ENCODE measurements at places on chromosomes 5 and 9.

GRCh38 chr9:72044095-72044494 is 16.3 kb downstream of the C9orf57 start:
- DNase-seq = no peak

DNA sequence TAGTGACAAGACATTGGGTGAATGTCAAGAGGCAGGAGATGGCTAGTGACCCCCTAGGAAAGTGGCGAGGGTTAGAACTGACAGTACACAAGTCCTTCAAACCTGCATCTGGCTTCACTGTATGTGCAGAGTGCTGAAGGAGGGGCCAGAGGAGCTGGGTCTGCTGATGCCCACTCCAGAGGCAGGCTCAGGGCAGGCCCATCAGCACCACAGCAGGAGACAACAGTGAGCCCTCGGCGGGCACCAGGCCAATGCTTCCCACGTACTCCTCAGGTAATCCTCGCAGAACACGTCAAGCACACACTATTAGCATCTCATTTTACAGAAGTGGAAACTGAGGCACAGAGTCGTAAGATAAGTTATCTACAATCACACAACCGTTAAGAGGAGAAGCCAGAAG is 76.1 kb upstream of the SH3PXD2B start:
- DNase-seq = no peak

GRCh38 chr5:2746561-2747032 is 4.9 kb downstream of the IRX2 start:
- DNase-seq = no peak

- DNase-seq = no peak
These were observed 100.8 kb upstream of the TBCA start for GRCh38 chr5:77876862-77877502.

DNA sequence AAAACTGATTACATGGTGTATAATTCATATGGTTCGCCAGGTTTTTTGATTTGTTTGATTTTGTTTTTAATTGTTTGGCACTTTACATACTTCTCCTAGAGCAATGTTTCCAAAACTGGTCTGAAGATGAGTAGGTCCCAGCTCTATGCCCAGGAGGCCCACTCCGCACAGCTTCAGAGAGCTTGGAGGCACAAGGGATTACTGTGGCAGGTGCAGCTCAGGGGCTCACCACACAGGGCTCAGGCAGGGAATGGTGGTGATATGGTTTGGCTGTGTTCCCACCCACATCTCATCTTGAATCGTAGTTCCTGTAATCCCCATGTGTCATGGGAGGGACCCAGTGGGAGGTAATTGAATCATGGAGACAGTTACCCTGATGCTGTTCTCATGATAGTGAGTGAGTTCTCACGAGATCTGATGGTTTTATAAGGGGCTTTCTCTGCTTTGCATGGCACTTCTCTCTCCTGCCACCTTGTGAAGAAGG is 296.6 kb downstream of the MED10 start:
- no peak for DNase-seq

GRCh38 chr5:56639476-56639875 is 175.9 kb upstream of the MAP3K1 start:
- DNase-seq = no peak

DNA sequence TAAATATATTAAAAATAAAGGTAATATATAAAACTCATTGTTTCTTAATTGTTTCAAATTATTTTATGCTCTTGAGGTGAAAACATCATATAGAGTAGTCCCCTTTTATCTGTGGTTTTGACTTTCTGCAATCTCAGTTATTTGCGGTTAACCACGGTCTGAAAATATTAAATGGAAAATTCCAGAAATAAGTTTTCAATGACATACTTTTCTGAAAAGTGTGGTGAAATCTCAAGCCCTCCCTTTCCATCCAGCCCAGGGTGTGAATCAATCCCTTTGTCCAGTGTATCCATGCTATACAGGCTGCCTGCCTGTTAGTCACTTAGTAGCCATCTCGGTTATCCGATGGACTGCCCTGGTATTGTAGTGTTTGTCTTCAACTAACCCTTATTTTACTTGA is 546.7 kb upstream of the DMAC1 start:
- no peak for DNase-seq

DNA sequence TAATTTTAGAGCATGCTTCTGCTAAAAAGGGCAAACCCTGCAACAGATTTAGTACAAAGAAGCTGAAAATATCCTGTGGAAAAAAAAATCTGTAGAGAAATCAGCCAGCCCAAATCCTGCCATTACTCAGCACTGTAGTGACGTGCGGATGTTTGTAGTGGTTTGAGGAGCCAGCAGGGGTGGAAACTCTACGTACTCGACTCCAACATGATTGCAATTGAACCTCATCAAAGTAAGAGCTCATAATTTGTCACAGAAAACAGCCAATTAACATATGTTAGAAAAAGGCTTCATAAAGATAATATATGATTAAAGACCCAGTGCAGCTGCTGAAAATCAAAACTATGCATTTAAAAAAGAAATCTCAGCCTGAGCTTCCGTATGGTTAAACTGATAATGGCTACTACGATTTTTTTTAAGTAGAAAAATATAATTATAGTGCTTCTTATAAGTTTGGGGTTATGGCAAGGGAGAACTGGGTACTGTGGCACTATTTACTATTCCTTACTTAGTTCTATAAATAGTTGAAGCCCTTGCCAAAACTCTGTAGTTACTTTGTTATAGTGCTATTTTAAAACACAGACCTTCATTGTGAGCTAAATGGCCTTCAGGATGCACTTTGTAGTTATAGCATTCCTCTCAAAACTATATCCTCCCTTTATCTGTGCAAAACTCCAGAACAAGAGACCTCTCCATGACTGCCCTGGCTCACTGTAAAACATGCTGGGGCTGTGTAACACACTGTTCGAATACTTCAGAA is 49.4 kb downstream of the MEF2C start:
- DNase-seq = no peak

DNA sequence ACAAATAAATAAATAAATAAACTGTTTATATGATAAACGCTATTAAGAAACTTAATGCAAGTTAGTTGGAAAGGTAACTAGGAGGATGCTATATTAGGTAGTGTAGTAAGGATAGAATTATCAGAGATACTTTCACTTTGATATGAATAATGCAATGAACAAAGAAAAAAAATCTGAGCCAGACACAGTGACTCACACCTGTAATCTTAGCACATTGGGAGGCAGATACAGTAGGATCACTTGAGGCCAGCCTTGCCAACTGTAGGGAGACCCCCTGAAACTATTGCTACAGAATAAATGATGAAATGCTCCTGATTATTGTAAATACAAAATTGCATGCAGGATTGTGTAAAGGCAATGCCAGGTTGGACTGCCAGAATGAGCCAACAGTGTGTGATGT is 109.2 kb downstream of the ANXA2R start:
- DNase-seq = no peak

DNA sequence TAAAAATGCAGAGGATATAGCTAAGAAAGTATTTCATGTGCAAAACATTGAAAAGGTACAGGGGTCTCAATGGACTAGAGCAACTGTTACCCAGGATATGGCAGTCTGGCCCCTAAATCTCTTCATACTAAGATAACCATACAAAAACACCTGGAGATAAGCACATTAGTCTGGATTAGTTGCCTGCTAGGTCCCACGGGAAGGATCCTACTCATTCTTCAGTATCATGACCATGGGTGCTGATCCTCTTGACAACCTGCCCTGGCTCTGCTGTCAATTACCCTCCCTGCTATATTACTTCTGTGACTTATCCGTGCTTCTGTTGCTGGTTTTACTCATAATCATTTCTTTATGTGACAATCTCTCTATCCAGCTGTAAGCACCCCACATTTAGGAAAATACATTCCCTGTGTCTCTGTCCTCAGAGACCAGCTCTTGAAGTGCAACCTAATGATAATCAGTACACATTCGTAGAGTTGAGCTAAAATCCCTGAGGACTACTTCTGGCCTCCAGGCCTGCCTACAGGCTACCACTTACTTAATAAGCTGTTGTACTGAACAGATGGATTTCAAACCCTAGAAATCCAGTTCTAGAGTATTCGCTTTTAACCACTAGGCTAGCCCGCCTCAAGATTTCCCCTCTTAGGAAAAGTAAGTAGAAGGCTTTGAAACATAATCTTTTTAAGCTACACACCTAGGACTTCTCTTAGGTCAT is 190.5 kb upstream of the OR13F1 start:
- no peak for DNase-seq

DNA sequence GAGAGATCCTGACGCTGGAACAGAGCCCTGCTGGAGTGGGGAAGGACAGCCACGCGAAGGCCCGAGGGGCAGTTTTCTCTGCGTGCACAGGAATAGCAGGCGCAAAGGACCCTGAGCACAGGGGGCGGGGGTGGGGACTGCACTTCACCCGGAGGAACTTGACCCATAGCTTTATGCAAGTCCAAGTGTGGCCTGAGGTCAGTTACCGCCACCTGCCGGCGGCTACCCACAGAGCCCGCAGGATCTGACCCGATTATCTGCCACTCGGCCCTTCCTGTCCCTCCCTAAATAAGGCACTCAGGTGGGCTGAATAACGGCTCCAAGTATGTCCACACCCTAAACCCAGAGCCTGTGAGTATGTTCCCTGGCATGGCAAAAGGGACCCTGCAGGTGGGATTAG is 65.4 kb upstream of the FCN1 start:
- no peak for DNase-seq
